ENCODE measurements at places on chromosomes 11 and 22.
A peak's percentile ranks its signal among the peaks of the same experiment; 100 is the strongest.

GRCh38 chr11:1229471-1230120 is 6.7 kb downstream of the MUC5B start:
- DNase-seq = no peak

DNA sequence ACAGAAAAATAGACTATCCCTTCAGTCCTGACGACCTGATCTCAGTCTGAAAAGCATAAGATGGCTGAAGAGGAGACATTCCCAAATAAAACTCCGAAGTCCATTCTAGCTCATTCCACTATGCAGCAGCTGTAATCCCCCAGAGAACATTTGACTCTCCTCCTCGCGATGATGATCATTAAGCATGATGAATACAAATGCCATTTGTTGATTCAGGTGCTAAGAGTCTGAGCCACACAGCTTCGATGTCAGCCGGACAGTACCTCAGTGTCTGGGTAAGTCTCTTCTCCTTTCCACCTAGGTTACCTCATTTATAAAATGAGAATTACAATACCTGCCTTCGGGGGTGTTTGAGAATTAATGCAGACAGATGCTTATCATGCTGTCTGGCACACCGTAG is 94.8 kb downstream of the TENM4 start:
- no peak for DNase-seq

GRCh38 chr11:30360741-30361140 is 37.8 kb downstream of the ARL14EP start:
- DNase-seq = no peak

DNA sequence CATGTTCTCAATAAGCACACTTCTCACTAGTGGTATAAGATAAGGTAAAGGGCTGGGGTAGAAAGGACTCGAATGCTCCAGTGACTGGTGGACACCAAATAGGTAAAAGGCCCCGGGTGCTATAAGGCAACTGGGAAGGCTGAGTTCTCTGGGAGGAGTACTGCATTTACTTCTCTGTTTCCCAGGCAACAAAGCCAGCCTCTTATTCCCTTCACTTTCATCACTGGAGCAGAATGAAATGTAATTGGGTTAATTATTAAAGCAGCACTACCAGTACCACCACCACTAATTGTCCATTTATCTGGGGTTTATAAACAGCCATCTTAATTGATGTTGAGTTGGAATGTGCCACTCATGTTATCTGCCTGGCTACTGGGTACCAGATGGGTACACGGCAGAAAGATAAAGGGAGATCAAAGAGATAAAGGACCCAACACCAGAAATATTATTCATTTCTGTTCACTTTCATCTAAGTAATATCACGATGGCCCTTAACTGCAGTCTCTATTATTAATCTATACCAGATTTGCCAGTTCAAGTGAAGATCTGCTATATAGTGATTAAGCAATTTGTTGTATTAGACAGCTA is 94.4 kb upstream of the CHRM4 start:
- no peak for DNase-seq

- DNase-seq = no peak
Observed at GRCh38 chr22:43698403-43698802, 113.7 kb downstream of the EFCAB6 start.

DNA sequence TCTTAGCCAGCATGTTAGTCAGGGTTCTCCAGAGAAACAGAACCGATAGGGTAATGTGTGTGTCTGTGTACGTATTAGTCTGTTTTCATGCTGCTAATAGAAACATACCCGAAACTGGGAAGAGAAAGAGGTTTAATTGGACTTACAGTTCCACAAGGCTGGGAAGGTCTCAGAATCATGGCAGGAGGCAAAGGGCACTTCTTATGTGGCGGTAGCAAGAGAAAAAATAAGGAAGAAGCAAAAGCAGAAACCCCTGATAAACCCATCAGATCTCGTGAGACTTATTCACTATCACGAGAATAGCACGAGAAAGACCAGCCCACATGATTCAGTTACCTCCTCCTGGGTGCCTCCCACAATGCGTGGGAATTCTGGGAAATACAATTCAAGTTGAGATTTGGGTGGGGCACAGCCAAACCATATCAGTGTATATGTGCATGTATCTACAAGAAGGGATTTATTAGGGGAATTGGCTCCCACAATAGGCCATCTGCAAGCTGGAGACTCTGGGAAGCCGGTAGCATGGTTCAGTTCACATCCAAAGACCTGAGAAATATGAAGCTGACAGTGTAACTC is 173.7 kb upstream of the NECTIN1 start:
- DNase-seq = no peak

- DNase-seq = no peak
Observed at GRCh38 chr22:47627556-47628253, 865.3 kb downstream of the TBC1D22A start.

GRCh38 chr11:111696556-111696955 is 69.6 kb downstream of the PPP2R1B start:
- peak; percentile 49 for DNase-seq

DNA sequence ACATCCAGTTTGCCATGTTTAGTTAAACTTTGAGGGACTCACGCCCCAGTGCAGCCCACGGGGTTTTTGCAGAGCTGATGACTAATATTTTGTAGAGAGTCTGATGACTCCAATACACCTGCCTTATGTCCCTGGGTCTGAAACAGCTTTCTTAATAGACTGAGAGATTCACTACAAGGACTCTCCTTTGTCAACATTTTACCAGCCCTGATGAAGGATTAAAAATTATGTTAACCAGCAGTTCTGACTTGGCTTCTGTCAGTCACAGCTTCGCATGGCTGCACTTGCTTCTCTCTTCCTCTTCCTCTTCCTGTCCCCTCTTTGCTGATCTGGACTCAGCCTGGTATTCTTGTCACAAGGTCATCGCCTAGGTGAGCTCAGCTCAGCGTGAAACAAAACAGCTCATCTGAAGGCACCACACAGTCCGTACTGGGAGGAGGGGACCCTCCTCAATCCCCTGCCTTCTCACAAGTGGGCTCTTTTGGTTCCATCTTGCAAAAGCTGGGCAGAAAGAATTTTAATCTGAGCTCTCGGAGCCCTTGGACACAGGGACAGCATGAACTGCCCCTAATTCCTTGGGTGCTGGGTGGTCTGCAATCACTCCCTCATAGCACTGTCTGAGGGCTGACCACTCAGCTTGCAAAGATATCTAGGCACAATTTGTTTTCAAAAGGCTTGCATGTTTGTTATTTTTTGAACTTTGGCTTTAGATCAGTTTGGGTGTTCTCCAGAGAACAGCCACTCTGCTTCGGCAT is 38.1 kb upstream of the POU2AF1 start:
- no peak for DNase-seq

DNA sequence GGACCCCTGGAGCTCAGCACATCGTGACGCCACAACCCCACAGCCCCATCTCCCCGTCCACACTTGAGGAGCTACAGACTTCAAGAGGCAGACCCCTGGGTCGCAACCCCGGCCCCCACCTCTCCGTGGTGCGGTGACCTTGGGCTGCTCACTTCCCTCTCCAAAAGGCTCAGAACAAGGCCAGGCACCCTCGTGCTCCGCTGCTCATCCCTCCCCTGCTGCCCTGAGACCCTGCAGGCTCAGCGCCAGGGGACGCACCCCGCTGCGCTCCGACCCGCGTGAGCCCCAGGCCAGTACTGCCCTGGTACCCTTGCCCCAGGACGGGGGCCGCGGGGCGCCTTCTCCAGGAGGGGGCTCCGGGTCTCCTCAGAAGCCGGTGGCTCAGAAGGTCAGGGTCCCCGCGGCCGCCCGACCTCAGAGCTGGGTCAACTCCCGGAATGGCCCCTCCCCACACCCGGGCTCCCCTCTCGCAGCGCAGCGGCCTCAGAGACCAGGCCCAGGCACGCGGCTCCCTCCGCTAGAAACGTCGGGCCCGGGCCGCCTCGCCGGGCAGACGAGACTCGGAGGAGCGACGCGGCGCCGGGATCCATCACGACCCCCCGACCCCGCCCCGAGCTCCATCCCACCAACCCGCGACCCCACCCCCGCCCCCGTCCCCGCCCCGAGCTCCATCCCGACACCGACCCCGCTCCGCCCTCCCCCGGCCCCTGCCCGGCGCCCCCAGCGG is 563 bp downstream of the GATD1 start:
- DNase-seq = peak; percentile 32

- peak; percentile 71 for DNase-seq
Observed at GRCh38 chr22:24390576-24390975, 36.8 kb upstream of the ADORA2A start.

- no peak for DNase-seq
Observed at GRCh38 chr11:102289592-102289991, 27.7 kb upstream of the BIRC3 start.

DNA sequence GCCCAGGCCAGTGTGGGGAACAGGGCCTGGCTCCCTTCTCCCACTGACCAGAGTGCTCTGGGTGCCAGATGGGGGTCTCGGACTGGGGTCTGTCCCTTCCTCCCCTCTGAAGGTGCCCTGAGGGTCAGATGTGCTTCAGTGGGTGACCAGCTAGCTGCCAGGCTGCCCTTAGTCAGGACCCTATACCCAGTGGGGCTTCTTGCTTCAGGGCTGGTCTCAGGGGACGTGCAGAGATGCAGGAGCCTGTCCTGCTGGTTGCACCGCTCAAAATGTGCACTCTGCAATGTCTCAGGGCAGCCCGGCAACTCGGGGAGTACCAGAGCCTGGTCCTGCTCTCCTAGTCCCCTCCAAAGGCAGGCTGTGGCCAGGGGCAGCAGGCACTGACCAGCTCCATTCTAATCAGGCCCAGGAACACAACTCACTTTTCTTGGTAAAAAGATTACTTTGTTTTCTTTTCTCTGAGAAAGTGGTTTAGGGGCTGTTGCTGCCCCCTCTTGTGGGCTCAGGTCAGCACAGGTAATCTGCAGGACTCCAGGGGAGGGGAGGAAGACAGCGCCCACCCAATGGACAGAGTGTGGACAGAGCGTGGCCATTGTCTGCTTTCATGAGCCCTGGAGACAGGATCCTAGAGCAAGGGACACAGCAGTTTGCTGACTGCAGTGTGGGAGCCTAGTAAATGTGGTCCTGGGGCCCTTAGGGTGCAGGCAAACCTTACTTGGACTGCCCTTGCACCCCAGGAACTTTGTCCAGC is 80.9 kb downstream of the MED15 start:
- no peak for DNase-seq

DNA sequence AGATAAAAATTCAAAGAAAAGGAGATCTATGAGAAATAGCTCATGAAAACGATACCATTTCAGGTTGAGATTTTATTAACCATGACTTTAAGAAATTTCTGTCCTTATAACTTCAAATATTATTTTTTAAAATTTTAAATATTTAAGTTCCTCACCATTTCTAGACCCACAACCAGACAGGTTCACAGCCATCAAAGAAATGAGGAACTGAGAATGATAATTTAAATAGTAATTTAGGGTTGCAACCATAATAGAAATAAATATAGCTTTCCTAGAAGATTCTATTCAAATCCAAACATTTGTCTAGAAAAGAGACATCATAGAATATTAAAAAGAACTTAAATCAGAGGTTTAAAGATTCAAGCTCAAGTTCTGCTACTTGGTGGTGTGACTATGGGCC is 5.9 kb upstream of the VWA5A start:
- no peak for DNase-seq

DNA sequence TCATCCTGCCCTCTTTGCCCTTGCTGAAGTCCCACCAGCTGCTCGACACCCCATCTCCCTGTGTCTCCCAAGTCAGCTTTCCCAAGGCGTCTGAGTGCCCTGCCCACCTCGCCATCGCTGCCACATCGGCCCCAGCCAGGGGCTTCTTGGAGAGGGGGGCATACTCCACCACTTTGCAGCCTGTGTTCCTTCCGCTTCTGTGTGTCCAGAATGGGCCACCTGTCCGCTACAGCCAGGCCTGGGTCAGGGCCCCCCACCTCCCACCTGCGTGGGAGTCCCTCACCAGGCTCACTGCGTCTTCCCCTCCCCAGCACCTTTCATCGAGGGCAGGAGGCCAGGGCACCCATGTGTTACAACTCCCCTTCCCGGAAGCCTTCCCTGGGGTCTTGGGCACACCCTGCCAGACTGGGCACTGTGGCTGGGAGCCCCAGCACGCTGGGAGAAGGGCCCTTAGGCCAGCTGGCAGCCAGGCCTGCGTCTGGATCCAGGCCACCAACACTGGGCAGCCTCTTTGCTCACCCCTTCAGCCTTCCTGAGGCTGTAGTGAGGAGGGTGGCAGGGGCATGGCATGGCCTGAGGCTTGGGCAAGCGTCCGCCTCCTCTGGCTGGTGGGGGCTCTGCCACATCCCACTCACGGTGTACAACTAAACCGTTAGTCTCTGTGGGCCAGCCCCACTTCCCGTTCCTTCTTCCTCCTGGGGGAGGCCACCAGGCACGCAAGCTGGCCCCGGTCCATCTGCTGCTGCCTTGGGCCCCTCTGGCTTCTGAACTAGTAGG is 13.4 kb downstream of the CPT1A start:
- DNase-seq = no peak

DNA sequence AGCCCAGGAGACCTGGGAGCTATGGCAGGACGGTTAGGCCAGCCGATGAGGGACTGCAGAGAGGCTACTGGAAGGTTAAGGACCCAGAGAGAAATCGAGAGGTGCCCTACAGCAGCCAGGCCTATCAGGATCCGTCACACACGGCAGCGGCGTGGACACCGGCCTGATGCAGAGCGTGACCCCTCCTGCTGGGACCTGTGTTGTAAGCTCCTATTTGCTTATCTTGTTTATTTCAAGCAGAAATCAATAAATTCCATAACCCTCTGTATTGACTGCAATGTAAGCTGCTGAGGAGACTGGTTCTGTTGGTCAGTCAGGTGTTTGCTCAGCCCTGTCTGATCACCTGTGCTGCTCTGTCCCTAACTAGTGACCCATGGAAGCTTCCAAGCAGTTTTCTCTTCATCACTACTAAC is 39.9 kb downstream of the PPP2R1B start:
- DNase-seq = no peak

- no peak for DNase-seq
Observed at GRCh38 chr11:66051371-66051765, 796 bp upstream of the SF3B2 start.

DNA sequence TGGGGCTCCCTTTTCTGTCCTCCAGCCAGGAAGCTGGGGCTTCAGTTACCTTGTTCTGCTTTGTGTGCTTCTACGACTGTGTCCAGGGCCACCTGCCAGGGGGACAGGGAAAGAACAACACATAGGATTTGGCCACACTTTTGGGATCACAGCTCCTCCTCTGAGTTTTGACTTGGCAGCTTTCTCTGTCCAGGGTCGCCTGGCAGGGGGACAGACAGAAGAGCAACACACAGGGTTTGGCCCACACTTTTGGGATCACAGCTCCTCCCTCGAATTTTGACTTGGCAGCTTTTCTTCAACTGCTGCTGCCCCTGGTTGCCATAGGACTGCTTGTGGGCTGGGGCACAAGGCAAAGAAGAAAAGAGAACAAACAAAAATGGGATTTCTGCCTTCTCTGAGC is 19.1 kb downstream of the INCENP start:
- no peak for DNase-seq

DNA sequence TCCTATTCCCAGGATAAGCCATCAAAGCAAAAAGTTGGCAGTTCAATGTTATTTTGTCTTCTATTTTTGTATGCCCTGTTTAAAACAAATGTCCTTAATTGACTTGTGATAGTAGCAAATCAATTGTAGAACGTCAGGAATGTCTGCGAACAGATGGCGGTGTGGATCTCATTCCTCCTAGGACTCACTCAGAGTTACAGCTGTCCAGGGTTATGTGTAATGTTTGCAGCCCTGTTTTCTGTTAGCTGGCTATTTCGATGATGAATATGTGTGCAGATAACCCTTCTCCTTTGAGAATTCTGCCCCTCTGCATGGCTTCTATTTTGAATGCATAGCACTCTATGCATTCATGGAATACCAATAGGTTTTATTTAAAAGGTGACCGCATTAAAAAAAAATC is 1248.0 kb upstream of the CNTN5 start:
- DNase-seq = peak; percentile 5

Data from fibroblast of skin of right biceps (primary cell).